A549 treated with GW870086 at 1 μM for 4 hours (cell line): ENCODE measurements at places on chromosomes 6 and 20. TPM values are rescaled to one million over a fixed set of nuclear protein-coding genes. Genes with fewer than 3 reads are reported as not detected.

Gene ZNF334
- total RNA-seq, result not detected in 5 replicates

Gene GNAS-AS1
- not detected in 5 replicates for total RNA-seq

Gene HAO1
- not detected in 5 replicates for total RNA-seq

Gene SRMS
- 0.10 to 0.15 TPM in 2 of 5 replicates, not detected in the others for total RNA-seq

Gene SUMO4
- not detected in 5 replicates for total RNA-seq

Gene PROKR2
- not detected in 5 replicates for total RNA-seq

Gene PLAGL2
- 12.8 to 14.2 TPM (median 13.6 TPM) in 5 replicates for total RNA-seq

Gene SLPI
- 10.3 to 12.4 TPM (median 11.8 TPM) in 5 replicates for total RNA-seq

Gene TNFRSF6B
- 0.14 to 0.95 TPM (median 0.74 TPM) in 4 of 5 replicates, not detected in the other for total RNA-seq

Gene ALDH8A1
- 0.10 to 0.38 TPM (median 0.23 TPM) in 5 replicates for total RNA-seq

Gene GSTA2
- total RNA-seq, result not detected in 5 replicates

Gene TBC1D32
- total RNA-seq, result 0.88 to 1.3 TPM (median 1.2 TPM) in 5 replicates

Gene RPS10
- total RNA-seq, result 2,020 to 2,216 TPM (median 2,116 TPM) in 5 replicates

Gene EDEM2
- total RNA-seq, result 45.7 to 58.4 TPM (median 54.9 TPM) in 5 replicates

Gene SLC24A3
- 0.07 TPM in 1 of 5 replicates, not detected in the others for total RNA-seq

Gene GPSM3
- 0.22 to 0.49 TPM (median 0.43 TPM) in 5 replicates for total RNA-seq

Gene ID1
- total RNA-seq, result 385 to 513 TPM (median 425 TPM) in 5 replicates

Gene COL19A1
- not detected in 5 replicates for total RNA-seq

Gene CRISP1
- not detected in 5 replicates for total RNA-seq

Gene PBOV1
- total RNA-seq, result not detected in 5 replicates

Gene CLDN20
- not detected in 5 replicates for total RNA-seq

Gene SCGN
- 0.09 to 0.23 TPM (median 0.19 TPM) in 4 of 5 replicates, not detected in the other for total RNA-seq

Gene VGLL2
- not detected in 5 replicates for total RNA-seq

Gene TRIM15
- not detected in 5 replicates for total RNA-seq

Gene NRN1
- 0.49 to 0.90 TPM (median 0.66 TPM) in 5 replicates for total RNA-seq

Gene LY6G6F
- not detected in 5 replicates for total RNA-seq

Gene PSORS1C2
- total RNA-seq, result not detected in 5 replicates

Gene GRM1
- 0.02 to 0.03 TPM (median 0.03 TPM) in 3 of 5 replicates, not detected in the others for total RNA-seq

Gene FGD2
- not detected in 5 replicates for total RNA-seq

Gene SMOC2
- total RNA-seq, result not detected in 5 replicates

Gene DST
- 50.0 to 56.7 TPM (median 54.7 TPM) in 5 replicates for total RNA-seq

Gene PRDM13
- 0.81 to 1.2 TPM (median 0.87 TPM) in 5 replicates for total RNA-seq

Gene TRIM31
- total RNA-seq, result 0.33 to 1.4 TPM (median 0.83 TPM) in 5 replicates

Gene PRR3
- total RNA-seq, result 15.3 to 16.8 TPM (median 16.2 TPM) in 5 replicates

Gene SKIC2
- 16.7 to 25.7 TPM (median 25.0 TPM) in 5 replicates for total RNA-seq

Gene SLC22A7
- total RNA-seq, result not detected in 5 replicates

Gene RAET1E
- total RNA-seq, result 1.8 to 3.8 TPM (median 3.2 TPM) in 5 replicates

Gene SEMG1
- not detected in 5 replicates for total RNA-seq

Gene CTCFL
- not detected in 5 replicates for total RNA-seq
